ENCODE measurements at places on chromosomes 12 and 14.

- no peak for DNase-seq
These were observed 31.0 kb downstream of the ITGA7 start for GRCh38 chr12:55676707-55677106.

GRCh38 chr12:19131025-19131444 lies 1.5 kb downstream of the PLEKHA5 start:
- DNase-seq, result no peak

DNA sequence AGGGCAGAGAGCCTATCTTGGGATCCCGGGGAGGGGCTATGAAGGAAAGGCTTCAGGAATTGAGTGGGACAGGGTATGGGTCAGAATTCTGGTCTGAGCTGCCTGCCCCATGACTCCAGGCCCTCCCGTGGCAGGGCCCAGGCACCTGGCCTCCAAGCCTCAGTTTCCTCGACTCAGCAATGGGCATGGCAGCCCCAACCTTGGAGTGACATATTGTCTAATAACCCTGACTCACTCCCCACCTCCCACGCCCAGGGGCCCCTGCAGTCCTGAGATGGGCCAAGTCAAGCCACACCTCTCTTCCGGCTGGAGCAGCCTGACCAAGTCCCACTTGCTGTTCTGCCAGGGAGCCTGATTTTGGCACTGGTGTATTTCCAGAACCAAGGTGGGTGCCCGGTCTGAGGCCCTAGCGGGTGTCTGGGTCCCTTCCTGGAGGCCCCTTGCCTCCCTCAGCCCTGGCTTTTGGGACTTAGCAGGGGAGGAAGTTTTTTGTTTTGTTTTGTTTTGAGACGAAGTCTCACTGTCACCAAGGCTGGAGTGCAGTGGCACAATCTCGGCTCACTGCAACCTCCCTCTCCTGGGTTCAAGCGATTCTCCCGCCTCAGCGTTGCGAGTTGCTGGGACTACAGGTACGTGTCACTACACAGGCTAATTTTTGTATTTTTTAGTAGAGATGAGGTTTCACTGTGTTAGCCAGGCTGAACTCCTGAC lies 40.3 kb upstream of the RCOR1 start:
- no peak for DNase-seq

DNA sequence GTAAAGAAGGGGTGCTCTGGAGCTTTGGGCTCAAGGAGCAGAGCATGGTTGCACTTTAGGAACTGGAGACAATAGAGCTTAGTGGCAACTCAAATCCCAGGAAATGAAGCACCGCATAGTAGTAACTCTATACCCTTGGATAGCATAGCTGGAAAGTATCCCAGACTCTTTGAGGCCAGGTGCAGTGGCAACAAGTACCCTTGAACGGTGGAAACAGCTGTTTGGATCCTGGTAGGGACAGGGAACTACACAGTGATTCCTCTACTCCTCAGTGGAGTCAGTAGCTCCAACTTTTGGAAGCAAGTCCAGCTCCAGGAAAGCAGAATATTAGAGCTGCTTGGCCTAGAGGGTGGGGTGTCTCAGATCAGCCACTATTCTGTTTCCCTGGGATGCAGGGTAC lies 129.0 kb upstream of the WSCD2 start:
- DNase-seq, result no peak
